Stimulated activated CD4-positive, alpha-beta T cell treated with anti-CD3 and anti-CD28 coated beads, Interleukin-15, amount 100 ng/mL, for 48 hours (primary cell): ENCODE measurements at places on chromosomes 7 and 10.

DNA sequence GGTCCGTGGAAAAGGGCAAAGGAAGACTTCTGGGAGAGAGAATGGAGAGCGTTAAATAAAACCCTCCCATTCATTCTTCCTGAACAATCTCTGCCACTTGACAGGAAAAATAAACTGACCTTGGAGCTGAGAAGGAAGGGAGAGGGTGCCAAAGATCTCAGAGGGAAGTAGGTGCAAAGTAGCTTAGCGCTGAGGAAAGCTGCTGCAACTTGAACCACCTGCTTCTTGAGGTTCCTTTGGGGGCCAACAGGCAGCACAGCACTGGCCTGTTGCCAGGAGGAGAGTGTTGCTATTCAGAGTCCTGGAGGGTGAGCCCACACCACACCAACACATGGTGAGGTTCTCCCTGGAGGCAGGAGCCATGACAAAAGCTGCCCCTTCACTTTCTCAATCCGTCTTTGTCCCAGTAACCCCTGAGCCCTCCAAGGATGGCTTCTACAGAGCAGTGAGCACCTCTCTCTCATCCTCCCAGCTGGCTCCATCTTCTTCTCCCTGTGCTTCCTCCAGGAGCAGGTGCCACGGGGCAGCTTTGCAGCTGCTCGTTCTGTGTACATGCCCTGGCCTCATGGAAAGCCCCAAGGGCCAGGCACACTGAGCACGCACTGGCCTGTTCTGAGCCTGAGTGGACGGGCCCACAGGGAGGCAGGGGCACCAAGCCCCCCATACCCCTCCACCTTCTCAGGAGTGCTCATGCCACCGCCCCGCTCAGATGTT, 101.3 kb downstream of the STRA8 start:
- no peak for DNase-seq

DNA sequence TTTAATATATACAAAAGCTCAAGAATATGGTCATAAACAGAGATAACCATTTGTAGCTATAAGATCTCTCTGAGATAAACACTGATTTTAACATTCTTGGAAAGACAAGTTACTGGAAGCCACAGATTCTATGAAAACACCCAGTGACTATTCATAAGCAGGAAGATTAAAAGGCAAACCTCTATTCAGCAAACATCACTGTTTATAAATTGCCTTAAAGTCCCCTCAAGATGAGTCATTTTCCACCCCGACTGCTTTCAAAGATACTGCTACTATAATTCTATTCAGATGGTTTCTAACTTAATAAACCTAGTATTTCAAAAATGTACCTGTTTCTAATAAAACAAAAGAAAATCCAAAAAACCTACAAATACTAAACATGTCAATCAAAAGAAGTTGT, 21.0 kb downstream of the TM9SF3 start:
- no peak for DNase-seq

DNA sequence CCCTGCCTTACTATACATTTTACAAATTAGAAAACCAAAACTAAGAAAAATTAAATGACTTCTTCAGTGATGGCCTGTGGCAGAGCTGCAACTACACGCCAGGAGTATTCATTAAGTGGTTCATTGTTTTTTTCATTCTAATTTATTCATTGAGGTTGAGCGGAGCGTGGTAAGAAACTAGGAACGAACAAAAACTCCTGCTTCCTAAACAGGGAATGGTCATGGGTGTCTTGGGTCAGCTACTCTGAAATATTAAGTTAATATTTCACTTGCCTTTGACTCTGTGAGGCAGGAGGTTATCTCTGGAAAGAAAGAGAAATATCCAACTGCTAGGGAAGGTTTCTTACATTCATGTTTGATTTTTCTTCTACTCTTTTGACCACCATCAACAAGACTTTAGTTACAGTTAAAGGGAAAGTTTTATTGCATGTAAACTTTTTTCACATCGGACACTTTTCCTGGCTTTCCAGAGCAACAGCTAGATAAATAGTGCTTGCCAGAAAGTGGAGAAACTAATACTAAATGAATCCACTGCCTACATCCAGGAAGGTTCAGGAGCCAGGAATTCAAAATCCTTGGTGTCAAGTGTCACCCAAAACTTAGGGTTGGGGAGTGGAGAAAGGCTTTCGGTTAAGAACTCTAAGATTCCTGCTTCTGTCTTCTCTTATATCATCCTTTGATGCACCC, 896 bp upstream of the GNG11 start:
- no peak for DNase-seq

DNA sequence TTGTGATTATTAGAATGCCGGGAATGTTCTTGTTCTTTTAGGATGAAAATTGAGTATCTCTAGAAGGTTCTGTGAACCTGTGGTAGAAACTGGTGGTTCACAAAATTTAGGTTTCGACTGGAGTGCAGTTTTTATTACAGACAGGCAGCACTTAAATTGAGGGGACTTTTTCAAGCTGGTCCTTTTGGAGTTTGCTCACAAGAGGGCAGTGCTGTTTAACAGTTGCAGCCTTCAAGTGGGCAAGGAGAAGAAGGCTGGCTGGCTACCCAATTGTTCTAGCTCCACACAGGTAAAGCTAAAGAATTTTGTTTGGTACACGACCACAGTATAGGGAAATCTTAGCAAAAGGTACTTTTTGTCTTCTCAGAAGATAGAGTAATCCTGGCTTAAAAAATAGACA, 233.6 kb downstream of the SNX13 start:
- DNase-seq, result peak; percentile 11

- peak; percentile 48 for DNase-seq
These were observed 16.8 kb downstream of the OSBPL3 start for GRCh38 chr7:24963218-24963617.

DNA sequence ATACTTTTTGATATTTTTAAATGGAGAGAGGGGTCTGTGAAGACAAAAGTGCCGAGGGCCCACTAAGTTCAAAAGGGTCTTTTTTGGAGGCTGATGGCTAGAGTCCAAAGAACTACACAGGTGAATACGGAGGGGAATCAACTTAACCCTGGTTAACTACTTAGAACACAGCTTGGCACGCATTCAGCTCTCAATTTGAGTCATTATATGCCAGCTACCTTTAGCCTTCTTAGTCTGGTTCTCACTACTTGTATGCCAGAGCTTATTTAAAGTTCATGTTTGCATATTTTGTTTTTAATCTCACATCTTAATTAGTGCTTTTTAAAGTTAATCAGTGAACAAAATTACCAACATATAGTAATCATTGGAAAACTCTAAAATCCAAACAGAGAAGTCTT, 80.8 kb downstream of the VWDE start:
- no peak for DNase-seq

DNA sequence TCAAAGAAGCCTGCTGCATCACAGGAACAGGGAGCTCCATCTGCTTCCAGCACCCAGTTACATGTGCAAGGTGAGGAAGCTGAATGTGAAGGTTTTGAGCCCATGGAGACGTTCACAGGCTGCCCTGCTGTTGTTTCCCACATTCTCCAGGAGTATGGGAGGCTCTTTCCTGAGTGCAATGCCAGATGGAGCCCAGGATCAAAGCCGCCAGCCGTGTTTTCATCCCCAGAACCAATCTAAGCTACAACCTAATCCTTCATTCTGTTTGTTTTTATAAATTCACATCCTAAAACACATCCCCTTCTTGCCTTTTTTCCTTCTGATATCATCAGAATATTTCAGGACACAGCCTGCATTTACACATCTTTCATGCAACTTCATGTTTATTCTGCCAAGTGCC, 98.9 kb upstream of the PRR15 start:
- DNase-seq, result no peak

DNA sequence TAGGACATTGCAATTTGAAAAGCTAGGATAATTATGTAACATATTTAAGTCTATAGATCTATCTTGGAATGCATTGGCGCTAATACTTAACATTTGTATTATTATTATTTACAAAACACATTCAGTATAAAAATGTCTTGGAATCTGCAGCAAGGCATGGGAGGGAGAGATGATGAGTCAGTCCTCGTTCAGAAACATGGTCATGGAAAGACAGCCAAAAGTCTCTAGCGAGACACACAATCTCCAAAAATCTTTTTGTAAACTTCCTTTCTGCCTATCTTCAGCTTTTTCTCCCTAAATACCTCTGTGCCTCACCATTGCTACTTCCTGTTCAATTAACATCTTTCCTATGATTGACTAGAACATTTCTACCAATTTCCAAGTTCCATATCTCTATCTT, 188.4 kb upstream of the CACNA2D1 start:
- DNase-seq, result no peak

- DNase-seq, result no peak
These were observed 83.4 kb downstream of the VOPP1 start for GRCh38 chr7:55488804-55489340.

GRCh38 chr7:30212701-30213111, 71.7 kb upstream of the ZNRF2 start:
- DNase-seq, result no peak

DNA sequence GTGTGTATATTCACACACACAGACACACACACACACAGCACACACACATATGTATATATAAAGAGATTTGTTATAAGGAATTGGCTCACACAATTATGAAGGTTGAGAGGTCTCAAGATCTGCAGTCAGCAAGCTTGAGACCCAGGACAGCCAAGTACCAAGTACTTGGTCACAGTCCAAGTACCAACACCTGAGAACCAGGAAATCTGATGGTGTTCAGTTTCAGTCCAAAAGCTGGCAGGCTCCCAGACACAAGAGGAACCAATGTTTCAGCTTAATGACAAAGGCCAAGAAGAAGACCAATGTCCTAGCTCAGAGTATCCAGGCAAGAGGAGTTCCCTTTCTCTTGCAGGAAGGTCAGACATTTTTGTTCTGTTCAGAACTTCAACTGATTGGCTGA, 780.2 kb downstream of the MAGI2 start:
- no peak for DNase-seq

DNA sequence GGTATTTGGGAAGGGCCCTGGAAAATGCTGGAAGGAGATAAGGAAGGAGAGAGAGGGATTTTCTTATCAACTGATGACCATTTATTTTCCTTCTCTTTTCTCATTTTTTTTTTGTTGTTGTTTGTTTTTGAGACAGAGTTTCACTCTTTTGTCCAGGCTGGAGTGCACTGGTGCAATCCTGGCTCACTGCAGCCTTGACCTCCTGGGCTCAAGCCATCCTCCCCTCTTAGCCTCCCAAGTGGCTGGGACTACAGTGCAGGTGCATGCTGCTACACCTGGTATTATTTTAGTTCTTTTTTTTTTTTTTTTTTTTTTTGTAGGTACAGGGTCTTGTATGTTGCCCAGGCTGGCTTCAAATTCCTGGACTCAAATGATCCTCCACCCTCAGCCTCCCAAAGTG, 52.2 kb downstream of the HIP1 start:
- DNase-seq, result no peak

DNA sequence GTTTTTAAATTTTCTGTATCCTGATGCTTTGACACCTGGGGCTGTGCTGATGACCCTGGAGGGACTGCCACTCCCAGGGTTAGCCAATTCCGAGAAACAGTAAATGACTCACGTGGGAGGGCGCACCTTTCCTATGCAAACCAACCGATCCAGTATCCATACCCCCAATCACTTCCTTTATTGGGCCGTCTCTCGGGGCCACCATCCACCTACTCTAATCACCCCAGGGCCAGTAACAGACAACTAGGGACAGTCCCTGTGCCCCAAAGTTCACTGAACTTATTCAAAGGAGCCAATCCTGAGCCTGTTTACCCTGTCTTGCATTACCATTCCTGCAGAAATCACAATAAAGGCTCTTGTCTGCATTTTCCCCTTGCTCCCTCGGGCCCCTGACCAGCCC, 6.6 kb upstream of the LGI1 start:
- no peak for DNase-seq

DNA sequence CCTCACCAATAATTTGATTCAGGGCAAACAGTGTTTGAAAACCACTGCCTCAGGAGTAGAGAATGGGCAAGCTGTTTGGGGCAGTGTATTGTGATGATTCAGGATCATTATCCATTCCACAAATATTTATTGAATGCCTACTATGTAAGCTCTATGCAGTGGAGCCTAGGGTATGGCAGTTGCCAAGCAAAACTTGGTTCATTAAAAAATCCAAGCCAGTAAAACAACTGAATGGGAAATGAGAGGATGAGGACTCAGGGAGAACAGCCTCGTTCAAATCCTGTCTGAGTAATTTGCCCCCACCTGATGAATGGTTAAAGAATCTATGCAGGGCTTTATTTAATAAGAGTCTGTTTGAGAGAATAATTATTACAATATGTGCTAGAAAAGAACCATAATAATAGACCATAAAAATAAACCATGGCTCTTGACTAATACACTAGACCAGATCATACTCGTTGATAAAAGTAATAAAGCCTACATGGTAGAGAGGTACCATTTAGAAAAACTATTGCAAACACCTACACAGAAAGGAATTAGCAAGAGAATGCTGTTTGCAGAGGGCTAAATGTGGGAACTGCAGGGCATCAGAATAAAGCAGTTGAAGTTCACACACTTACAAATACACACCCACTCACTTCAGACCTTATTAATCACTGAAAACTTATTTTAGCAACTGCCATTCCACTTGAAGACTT, 71.7 kb downstream of the CREB5 start:
- DNase-seq, result no peak

- DNase-seq, result no peak
These were observed 44.4 kb upstream of the OCM2 start for GRCh38 chr7:98034081-98035035.

GRCh38 chr7:145398758-145399157, 562.9 kb upstream of the TPK1 start:
- no peak for DNase-seq

GRCh38 chr10:101066896-101067355, 5.1 kb downstream of the KAZALD1 start:
- no peak for DNase-seq

DNA sequence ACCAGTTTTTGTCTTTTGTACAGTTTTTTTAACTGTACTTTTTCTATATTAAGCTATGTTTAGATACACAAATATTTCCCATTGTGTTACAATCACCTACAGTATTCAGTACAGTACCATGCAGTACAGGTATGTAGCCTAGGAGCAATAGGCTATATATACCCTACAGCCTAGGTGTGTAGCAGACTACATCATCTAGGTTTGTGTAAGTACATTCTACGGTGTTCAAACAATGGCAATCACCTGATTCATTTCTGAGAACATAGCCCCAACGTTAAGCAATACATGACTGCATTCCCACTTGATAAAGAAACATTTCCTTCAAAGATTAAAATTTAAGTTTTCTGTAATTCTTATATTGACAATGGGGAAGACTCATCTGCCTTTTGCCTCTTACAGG, 89.4 kb downstream of the TRIL start:
- DNase-seq, result no peak

- DNase-seq, result no peak
These were observed 48.7 kb downstream of the SEMA3A start for GRCh38 chr7:84145892-84146291.

DNA sequence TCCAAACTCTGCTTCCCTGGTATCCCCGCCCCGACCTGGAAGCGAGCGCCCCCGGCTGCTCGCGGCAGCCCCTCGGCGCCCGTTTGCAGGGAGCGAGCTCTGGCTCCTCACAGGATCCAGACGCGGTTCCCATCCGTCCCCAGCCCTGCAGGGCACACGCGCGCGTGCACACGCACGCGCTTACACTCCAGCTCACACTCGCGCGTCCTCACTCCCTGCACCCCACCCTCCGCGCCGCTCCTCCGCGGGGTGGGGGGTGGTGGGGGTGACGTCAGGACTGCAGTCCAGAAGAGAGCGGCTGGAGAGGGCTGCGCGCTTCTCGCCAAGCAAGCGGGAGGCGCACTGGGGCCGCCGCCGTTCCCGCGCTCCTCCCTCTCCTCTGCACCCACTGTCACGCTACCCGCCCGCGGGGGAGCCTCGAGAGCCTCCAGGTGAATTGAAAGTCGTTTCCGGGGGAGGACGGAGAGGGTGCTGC, 255.6 kb downstream of the OTUD1 start:
- no peak for DNase-seq
